ENCODE measurements at places on chromosomes 7 and 10.
A peak's percentile ranks its signal among the peaks of the same experiment; 100 is the strongest.

GRCh38 chr10:30028738-30029030 is 30.7 kb downstream of the JCAD start:
- no peak for DNase-seq

- no peak for DNase-seq
Observed at GRCh38 chr7:112122144-112122543, 84.1 kb downstream of the DOCK4 start.

DNA sequence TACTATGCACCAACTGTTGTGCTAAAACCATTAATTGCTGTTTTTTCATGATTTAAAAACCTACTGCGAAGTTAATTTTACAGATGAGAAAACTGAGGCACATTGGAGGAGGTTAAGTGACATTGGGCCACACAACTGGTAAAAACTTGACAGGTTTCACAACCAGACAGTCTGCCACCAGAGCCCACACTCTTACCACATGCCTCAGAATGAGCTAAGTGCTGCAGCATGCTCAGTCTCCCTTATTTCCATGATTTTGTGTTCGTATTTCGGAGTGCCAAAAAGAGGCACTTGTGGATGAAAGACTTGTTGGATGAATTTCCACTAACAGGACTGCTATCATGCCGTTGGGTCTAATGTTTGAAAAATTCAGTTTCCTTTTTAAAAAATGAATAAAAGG is 77.4 kb downstream of the PCLO start:
- DNase-seq: no peak

DNA sequence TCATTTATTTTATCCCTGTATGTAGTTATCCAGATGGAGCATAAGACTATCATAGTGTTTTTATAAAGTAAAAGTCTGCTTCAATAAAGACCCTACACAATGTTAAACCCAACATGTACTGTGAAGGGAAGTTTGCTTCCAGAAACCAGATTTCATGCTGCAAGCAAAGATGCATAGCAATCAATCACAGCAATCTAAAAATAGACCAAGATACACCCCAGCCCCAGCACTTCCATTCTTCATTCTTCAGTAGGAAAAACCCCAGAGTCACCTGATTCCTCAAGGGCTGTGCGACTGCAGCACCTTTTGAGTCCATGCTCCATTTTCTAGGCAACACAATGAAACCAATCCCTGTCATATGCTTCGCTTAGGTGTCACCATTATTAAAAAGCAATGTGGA is 66.9 kb upstream of the PDE1C start:
- DNase-seq: no peak

DNA sequence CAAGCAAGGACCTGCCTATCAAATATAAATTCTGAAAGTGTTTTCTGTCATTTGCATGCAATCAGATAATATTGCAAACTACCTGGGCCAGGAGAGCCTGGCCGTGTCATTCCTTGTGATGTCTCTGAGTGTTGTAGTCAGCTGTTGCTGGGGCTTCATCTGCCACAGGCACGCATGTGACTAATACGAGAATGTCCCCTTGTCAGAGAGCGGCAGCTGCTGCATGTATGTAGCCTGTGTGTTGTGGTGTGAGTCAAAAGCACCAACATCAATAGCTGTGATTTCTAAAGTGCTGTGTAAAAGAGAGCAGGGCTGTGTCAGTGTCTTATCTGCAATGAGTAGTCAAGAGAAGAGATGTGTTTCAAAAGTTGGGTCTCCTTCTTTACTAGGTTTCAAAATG is 155.4 kb downstream of the POU6F2 start:
- DNase-seq: no peak

- no peak for DNase-seq
Observed at GRCh38 chr10:73593812-73594211, 2.7 kb upstream of the USP54 start.

GRCh38 chr7:2166625-2167280 is 66.0 kb downstream of the MAD1L1 start:
- DNase-seq: no peak

GRCh38 chr7:123772652-123773051 is 23.8 kb upstream of the WASL start:
- no peak for DNase-seq

- no peak for DNase-seq
Observed at GRCh38 chr7:80918399-80918798, 452 bp downstream of the SEMA3C start.

- peak; percentile 10 for DNase-seq
Observed at GRCh38 chr10:7260412-7260900, 150.4 kb downstream of the SFMBT2 start.

- DNase-seq: no peak
Observed at GRCh38 chr7:26546508-26547053, 254.9 kb downstream of the SNX10 start.

GRCh38 chr7:113207931-113208330 is 89.6 kb upstream of the SMIM30 start:
- DNase-seq: no peak

DNA sequence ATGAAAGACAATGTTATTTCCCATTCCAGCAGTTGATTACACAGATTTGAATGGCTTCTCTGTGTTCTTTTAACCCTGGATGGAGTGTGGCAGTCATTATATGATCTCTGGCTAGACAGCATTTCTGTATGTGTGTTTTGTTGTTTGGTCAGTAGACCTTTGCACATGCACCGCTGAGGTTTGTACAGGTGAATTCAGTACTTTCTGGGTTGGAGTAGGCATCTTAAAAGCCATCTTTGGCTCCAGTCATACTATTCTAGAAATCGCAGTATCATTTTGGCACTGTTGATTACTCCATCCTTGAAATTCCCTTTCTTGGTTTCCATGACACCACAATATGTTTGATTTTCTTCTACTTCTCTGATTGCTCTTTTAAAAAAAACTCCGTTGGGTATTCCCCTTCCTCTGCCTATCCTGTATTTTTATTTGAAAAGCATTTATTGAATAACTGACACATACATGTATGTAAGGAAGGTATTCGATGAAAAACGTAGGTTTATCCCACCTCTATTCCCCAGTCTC is 29.9 kb downstream of the TAS2R41 start:
- DNase-seq: no peak

DNA sequence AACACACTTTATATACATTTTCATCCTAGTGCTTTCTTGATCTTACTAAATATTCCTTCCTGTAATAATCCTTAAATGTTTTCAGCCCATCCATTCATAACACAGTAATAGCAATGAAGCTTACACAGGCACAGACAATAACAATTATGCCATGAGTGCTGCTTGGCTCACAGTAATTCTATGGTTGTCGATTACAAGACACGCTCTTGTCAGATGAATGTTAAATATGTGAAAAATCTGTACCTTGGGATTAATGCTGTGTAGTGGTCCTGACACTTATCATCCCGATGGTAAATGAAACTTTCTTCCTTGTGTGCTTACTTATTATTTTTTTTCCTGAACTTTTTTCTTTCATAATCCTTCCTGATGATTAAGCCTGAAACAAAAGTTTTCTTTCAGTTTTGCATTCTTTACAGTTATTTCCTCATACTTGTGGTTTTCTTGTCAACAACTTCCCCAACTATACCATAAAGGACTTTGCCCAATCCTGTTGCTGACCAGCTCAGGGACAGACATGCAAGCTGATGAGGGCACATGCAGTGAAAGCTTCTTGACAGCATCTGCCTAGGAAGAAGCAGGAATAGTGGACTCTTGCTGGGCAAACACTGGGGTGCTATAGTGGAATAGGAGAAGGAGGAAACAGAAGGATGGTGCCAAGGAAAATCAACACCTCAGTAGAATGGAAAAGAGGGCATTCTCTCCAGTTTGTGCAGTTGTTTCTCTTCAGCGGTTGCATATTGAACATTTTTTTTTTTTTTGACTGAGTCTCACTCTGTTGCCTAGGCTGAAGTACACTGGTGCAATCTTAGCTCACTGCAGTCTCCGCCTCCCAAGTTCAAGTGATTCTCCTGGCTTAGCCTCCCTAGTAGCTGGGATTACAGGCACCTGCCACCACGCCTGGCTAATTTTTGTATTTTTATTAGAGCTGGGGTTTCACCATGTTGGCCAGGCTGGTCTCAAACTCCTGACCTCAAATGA is 6.7 kb upstream of the MGAM2 start:
- DNase-seq: peak; percentile 95

- DNase-seq: no peak
Observed at GRCh38 chr7:101680406-101681145, 51.5 kb upstream of the MYL10 start.

GRCh38 chr10:120945801-120946302 is 94.7 kb downstream of the WDR11 start:
- no peak for DNase-seq

GRCh38 chr10:18689498-18689897 is 30.3 kb downstream of the ARL5B start:
- peak; percentile 9 for DNase-seq

DNA sequence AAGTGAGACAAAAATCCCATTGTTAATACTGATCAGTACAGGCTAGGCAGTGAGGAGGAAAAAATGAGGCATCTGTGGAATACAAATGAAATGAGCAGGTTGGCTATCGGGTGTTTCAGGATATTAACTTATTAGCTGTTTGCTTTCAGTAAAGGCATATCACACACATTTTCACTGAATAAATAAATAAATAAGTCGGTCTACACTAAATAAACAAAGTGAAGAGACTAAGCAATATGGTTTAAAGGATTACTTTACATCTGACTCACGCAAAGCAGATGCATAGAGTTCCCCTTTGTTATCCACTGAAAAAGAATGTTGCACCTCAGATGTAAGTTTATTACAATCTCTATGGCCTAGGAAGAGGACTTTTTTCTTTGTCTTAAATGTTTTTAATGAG is 6.3 kb upstream of the SEMA3A start:
- DNase-seq: no peak

- DNase-seq: peak; percentile 21
Observed at GRCh38 chr10:90871279-90871765, 452 bp upstream of the RPP30 start.

- DNase-seq: no peak
Observed at GRCh38 chr10:25263931-25264330, 89.1 kb downstream of the GPR158 start.

DNA sequence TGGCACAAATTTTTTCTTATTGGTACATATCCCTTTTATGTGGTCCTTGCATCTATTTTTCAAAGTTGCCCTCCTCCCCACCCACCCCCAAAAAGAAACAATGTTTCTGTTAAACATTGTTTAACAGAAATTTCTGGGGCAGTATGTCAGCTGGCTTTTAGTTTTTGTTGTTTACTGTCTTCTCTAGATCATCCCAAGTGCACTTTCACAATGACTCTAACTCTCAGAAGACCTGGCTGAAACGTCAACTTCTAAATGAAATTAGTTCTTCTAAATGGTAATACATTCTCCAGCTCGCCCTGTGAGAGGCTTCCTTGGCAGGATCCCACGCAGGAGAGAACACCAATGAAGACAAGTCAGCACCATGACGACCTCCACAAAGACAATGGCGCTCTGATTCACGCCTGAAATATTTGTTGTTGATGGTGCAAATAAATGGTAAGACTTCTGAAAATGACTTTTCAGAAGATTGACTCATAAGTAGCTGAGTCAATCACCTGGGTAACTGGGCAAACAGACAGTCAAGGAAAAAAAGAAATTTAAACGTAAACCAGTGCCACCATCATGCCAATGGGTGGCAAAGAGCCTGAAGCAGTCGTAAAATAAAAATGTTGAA is 293.7 kb downstream of the FZD1 start:
- no peak for DNase-seq

DNA sequence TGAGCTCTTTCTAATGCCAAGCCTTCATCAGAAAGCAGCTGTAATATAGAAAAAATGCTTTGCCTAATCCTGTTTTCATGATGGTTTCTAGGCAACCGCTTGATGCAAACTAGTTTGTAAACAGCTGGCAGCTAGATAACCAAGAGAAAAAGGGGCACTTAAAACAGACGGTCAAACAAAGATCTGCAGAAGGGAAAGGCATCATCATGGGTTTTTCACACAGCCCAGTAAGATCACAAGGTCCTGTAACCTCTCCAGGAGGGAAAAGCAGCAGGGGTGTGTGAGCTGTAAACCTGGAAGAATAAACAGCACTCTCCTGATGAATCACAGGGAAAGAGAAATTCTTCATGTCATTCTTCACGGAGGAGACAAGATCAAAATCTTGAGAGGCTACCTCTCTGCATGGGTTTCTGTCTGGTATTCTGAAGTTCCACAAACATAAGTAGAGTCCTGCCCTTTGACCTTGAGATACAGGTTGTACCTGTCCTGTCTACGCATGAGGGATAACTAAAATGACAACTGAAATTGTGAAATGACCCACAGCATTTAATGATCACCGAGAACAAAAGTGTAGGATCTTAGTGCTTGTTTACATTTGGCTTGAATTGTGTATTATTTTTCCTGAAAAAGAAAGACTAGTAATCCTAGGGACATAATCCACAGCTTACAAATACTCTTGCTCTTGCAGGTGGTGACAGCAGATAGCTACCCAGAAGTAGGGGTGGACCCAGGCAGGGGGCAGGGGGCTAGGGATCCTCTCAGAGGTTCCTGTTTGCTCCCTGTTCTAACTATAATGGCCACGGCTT is 48.0 kb downstream of the CREB3L2 start:
- peak; percentile 89 for DNase-seq
